Activated T-helper 1 cell treated with anti-CD3 and anti-CD28 coated beads, Interleukin-12 subunit alpha, Interleukin-12 subunit beta, Interleukin-2, Interleukin-4 antibody, amounts not matched to agents 30 ng/mL and 10 ng/mL and 1 ng/mL, durations not matched to agents 14 hours and 24 hours and 36 hours (primary cell): ENCODE measurements at places on chromosomes 12 and 14.

DNA sequence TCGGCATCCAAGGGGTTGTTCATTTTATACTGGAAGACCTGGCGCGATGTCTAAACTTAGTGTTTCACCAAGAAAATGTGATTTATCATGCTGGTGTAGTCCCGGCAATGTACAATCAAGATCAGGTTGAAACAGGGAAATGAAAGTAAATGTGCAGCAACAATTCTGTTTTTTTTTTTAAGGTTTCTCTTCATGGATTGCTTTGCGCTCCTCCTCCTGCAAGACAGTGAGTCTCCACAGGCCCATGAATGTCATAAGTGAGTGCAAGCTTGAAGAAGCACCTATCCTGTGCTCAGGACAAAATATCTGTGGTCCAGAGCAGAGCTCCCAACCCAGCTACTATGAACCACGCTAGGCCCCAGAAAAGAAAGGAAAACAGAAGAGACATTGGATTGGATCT, 143.4 kb downstream of the KCNK10 start:
- no peak overlapping the region for H3K4me3 ChIP-seq
- H3K36me3 ChIP-seq: no peaks in the 10 kb centered on the region
- H3K4me1 ChIP-seq: peaks cover 8% of the 10 kb centered on the region
- no peak for DNase-seq

- DNase-seq: no peak
- peaks cover 6% of the 10 kb centered on the region for H3K27me3 ChIP-seq
- H3K4me1 ChIP-seq: peaks cover 8% of the 10 kb centered on the region
- H3K36me3 ChIP-seq: peaks cover 6% of the 10 kb centered on the region
- no peak overlapping the region for H3K27ac ChIP-seq
Measured at GRCh38 chr12:7093892-7094291, 1.6 kb upstream of the C1R start.

- peaks cover 47% of the 10 kb centered on the region for H3K4me1 ChIP-seq
- H3K4me3 ChIP-seq: no peak overlapping the region
- H3K27me3 ChIP-seq: no peaks in the 10 kb centered on the region
- H3K27ac ChIP-seq: no peak overlapping the region
Measured at GRCh38 chr12:27009881-27010301, 4.3 kb downstream of the TM7SF3 start.

- DNase-seq: no peak
- H3K36me3 ChIP-seq: no peaks in the 10 kb centered on the region
- H3K4me3 ChIP-seq: no peak overlapping the region
- H3K27ac ChIP-seq: no peak overlapping the region
- no peaks in the 10 kb centered on the region for H3K4me1 ChIP-seq
Measured at GRCh38 chr12:24499151-24500146, 449.5 kb downstream of the BCAT1 start.

DNA sequence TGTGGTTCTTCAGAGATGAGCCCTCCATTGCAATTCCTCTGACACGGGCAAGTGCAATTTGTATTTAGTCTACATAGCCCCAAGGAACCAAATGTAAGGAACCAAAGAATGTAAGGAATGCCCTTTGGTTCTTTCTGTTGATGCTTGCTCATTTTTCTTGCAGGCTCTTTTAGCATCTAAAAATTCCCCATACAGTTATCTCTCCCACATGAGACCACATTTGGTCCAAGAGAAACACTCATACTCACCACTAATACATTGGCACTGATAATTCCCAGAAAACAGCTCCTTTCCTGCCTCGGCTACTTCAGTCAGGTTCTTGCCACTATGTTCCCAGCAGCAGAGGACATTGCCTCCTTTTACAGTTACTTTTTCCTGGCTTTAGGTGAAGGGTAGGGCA, 332.6 kb downstream of the AEBP2 start:
- peaks cover 3% of the 10 kb centered on the region for H3K27me3 ChIP-seq
- no peak overlapping the region for H3K27ac ChIP-seq
- no peak overlapping the region for H3K4me3 ChIP-seq
- no peaks in the 10 kb centered on the region for H3K36me3 ChIP-seq

- peak; percentile 33 for DNase-seq
- H3K27me3 ChIP-seq: no peaks in the 10 kb centered on the region
- peaks cover 23% of the 10 kb centered on the region for H3K36me3 ChIP-seq
- H3K4me1 ChIP-seq: peaks cover 63% of the 10 kb centered on the region
- H3K4me3 ChIP-seq: peak overlapping the region; percentile 67
Measured at GRCh38 chr12:27460471-27460978, 14.0 kb downstream of the SMCO2 start.

DNA sequence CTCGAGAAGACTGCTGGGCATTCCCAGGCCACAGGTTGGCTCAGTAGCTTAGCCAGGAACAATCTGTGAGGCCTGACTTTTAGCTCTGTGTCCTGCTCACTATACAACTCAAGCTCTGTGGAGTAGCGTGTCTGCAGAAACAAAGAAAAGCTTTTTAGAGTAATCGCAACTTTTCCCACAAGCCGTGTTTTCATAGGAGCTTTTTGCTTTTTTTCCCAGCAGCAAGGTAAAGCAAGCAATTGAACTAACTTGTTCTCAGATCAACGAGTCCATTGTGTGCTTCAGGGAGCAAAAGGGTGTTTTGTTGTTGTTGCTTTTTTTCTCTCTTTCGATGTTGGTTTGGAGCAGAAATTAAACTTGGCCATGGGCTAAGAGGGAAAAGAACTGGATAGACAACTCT, 97.3 kb upstream of the BCL2L14 start:
- H3K36me3 ChIP-seq: peaks cover 14% of the 10 kb centered on the region
- no peak overlapping the region for H3K4me3 ChIP-seq
- peak overlapping the region; percentile 38 for H3K27ac ChIP-seq

- no peak overlapping the region for H3K27ac ChIP-seq
- H3K36me3 ChIP-seq: no peaks in the 10 kb centered on the region
- no peak for DNase-seq
- H3K4me3 ChIP-seq: no peak overlapping the region
- no peaks in the 10 kb centered on the region for H3K4me1 ChIP-seq
Measured at GRCh38 chr12:59874781-59875180, 279.0 kb downstream of the SLC16A7 start.

GRCh38 chr14:73007835-73008234, 19.1 kb downstream of the ZFYVE1 start:
- H3K4me3 ChIP-seq: no peak overlapping the region
- no peak overlapping the region for H3K27ac ChIP-seq
- H3K4me1 ChIP-seq: peaks cover 2% of the 10 kb centered on the region
- H3K36me3 ChIP-seq: peaks cover 19% of the 10 kb centered on the region
- H3K27me3 ChIP-seq: no peaks in the 10 kb centered on the region

- no peaks in the 10 kb centered on the region for H3K27me3 ChIP-seq
- no peaks in the 10 kb centered on the region for H3K4me1 ChIP-seq
- H3K27ac ChIP-seq: no peak overlapping the region
- no peak for DNase-seq
- H3K4me3 ChIP-seq: no peak overlapping the region
- H3K36me3 ChIP-seq: peaks cover 7% of the 10 kb centered on the region
Measured at GRCh38 chr14:67970923-67971322, 151.3 kb downstream of the RAD51B start.

DNA sequence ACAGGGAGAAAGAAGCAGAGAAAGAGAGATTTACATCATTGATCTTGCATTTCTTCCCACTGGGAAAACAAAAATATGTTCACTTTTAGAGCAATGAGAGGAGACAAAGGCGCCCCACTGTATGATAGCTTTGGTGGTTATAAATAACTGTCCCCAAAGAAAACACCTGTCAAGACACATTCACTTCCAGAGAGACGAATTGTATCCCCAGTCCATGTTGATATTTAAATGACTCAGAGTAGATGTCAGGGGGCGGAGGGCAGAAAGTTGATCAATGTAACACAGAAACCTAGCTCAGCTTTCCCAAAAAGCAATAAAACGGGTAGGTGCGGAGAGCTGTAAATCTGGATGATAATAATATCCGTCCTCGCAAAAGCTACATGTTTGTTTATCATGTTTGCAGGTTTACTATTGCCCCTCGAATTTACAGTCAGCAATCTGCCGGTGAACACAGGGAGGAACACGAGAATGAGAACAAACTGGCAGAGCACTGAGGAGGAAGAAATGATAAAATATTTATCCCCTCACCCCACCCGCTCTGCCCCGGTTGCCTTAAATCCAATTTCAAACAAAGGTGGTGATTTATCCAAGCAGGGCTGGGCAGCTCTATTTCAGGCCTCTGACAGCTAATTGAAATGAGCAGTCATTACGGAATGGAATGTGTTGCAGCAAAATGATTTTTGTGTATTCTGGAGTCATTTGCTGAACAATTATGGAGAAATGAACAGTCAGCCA, 84.4 kb downstream of the CMKLR1 start:
- H3K4me1 ChIP-seq: no peaks in the 10 kb centered on the region
- no peak for DNase-seq
- H3K36me3 ChIP-seq: no peaks in the 10 kb centered on the region
- H3K27me3 ChIP-seq: no peaks in the 10 kb centered on the region
- no peak overlapping the region for H3K4me3 ChIP-seq
- no peak overlapping the region for H3K27ac ChIP-seq

DNA sequence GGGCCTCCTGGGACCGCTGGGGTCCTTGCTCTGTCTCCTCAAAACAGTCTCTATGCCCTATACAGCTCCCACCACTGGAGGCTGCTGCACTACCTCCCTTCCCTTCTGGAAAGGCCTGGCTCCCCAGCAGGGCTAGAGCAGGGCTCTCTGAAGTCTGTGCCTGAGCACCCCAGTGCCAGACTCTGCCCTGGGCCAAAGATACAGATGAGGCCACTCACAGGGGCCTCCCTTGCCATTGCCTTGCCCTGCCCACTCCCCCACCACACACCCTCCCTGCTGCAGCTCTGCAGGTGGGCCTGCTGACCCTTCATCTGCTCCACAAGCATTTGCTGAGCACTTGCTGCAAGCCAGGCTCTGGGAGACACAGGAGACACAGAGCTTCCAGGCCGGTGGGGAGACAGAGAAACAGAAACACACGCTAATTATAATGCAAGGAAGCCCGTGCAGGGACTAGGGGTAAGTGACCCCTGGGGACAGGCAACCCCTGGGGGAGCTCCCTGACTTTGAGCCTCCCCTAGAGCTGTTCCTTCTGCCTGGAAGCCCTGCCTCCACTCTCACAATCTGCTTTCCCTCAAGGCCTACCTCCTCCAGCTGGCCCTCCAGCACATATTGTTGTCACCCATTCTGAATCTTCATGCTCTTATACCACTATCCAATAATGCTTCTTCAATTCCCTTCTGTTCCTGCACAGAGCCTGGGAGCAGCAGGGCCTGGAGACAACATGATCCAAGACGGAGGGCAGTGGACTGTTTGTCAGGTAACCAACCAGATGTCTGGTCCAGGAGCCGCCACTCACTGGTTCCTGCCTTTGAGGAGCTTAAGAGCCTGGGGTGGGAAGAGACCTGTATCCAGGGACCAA, 32.6 kb upstream of the PNMA1 start:
- H3K4me3 ChIP-seq: no peak overlapping the region
- no peaks in the 10 kb centered on the region for H3K36me3 ChIP-seq
- H3K27me3 ChIP-seq: no peaks in the 10 kb centered on the region
- H3K4me1 ChIP-seq: peaks cover 98% of the 10 kb centered on the region
- no peak for DNase-seq

DNA sequence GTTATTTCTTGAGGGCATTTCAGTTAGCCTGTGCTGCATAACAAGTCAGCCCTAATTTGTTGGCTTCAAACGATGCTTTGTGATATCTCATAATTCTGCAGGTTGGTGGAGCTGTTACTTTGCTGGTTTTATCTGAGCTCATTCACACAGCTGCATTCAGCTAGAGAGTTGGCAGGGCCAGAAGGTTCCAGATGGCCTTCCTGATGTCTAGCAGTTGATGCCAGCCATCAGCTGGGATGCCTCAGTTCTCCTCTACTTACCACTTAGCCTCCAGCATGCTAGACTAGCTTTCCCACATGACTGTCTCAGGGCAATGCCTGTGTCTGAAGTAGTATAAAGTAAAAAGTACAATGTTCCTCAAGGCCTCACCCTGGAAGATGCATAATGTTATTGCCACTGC, 130.6 kb downstream of the SLC35F4 start:
- no peaks in the 10 kb centered on the region for H3K4me1 ChIP-seq
- no peaks in the 10 kb centered on the region for H3K27me3 ChIP-seq
- H3K4me3 ChIP-seq: no peak overlapping the region
- H3K27ac ChIP-seq: no peak overlapping the region
